Caco-2 (cell line): ENCODE measurements at places on chromosomes 4 and X. TPM values are rescaled to one million over a fixed set of nuclear protein-coding genes. Genes with fewer than 3 reads are reported as not detected.

- no peaks in the 10 kb centered on the region for H3K27me3 ChIP-seq
- H3K4me1 ChIP-seq = peaks cover 75% of the 10 kb centered on the region
- no peak overlapping the region for H3K4me3 ChIP-seq
- DNase-seq = peak; percentile 35
- H3K36me3 ChIP-seq = no peaks in the 10 kb centered on the region
- H3K27ac ChIP-seq = peak overlapping the region; percentile 73
Measured at GRCh38 chr4:94540476-94540875, 88.7 kb downstream of the PDLIM5 start.

DNA sequence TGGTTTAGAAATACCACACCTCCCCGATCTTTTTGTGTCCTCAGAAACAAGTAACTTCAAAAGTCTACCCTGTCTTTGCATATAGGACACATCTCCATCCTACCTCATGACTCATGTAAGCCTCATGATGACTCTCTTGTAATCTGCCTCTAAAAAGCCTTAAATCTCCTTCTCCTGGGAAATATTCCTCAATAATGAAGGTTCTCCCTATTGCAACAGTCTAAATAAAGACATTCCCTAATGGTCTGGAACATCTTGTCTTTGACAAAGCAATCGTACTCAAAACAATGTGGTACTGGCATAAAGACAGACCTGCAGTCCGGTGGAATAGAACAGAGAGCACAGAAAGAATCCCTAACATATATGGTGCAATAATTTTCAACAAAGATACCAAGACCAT is 257.7 kb downstream of the OPHN1 start:
- H3K36me3 ChIP-seq = no peaks in the 10 kb centered on the region
- no peaks in the 10 kb centered on the region for H3K4me1 ChIP-seq
- no peaks in the 10 kb centered on the region for H3K27me3 ChIP-seq

DNA sequence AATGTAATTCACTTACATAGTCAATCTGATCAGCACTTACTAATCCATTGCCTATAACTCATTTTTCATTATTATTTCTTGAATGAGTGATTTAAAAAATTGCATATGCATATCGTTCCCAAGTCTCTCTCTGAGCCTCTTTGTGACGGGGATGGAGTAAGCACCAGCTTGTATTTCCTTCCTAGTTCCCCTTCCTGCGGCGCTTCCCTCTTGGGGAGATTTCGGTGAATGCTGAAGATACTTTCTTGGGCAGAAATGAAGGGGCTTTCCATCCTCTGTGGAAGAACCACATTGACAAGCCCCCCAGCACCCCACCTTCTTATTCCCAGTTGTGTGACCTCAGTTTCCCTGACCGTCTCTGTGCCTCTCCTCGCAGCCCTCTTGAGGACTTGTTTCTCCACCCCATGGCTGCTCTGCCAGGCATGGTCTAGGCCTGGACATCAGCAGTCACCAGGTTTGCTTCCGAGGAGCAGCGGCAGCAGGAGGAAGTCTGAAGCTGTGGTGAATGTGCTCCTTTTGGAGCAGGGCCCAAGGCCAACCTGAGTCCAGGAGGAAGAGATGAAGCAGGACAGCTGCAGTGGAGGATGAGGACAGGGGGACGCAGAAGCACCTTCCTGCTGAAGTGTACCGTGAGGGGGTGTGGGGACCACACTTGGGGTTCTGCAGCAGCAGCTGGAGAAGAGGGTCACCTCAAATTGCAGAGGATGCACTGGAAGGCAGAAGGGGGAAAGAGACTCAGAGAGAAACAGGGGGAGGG is 124.9 kb downstream of the IRF2 start:
- DNase-seq = no peak
- no peaks in the 10 kb centered on the region for H3K27me3 ChIP-seq
- H3K36me3 ChIP-seq = no peaks in the 10 kb centered on the region
- peaks cover 36% of the 10 kb centered on the region for H3K4me1 ChIP-seq
- peak overlapping the region; percentile 94 for H3K27ac ChIP-seq

GRCh38 chr4:24395937-24396336 is 188.4 kb downstream of the DHX15 start:
- 0 out of 2 replicates have a peak, but pooled peaks cover 4% of the 10 kb centered on the region for H3K4me1 ChIP-seq
- DNase-seq = peak; percentile 3
- H3K4me3 ChIP-seq = no peak overlapping the region
- no peaks in the 10 kb centered on the region for H3K36me3 ChIP-seq
- H3K27ac ChIP-seq = no peak overlapping the region

DNA sequence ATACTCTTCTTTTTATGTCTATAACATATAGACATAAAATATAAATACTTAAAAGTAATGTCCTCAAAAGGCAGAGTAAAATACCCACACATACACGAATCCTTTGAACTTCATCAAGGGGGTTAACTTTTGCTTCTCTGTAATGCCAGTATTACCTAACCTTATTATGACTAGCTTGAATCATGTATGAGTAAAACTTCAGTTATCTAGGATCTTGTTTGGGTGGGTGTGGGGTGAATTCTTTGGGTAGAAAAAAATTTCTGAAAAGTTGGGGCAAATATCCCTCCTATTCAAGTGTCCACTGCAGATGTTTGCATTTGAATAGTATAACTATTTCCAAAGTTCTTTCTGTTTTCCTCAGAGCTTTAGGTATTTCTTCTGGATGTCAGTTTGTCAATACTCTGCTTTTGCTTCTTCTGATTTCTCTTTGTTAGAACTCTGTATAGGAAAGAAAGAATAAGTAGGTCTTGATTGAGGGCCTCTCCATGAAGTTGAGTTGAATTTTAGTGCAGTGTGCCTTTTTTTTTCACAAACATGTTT is 173.8 kb downstream of the ADGRL3 start:
- H3K4me1 ChIP-seq = peaks cover 8% of the 10 kb centered on the region; the same call in 1 of the 2 replicates
- no peak overlapping the region for H3K27ac ChIP-seq
- no peaks in the 10 kb centered on the region for H3K36me3 ChIP-seq
- H3K27me3 ChIP-seq = no peaks in the 10 kb centered on the region

The GPAT3 gene
- total RNA-seq = 4.6 and 5.0 TPM in 2 replicates

The MAGEB10 gene
- not detected in 2 replicates for total RNA-seq

GRCh38 chrX:101677028-101677427 is 17.4 kb upstream of the ARMCX2 start:
- H3K4me3 ChIP-seq = no peak overlapping the region
- no peak for DNase-seq
- no peaks in the 10 kb centered on the region for H3K4me1 ChIP-seq
- no peaks in the 10 kb centered on the region for H3K27me3 ChIP-seq
- H3K36me3 ChIP-seq = no peaks in the 10 kb centered on the region
- no peak overlapping the region for H3K27ac ChIP-seq

DNA sequence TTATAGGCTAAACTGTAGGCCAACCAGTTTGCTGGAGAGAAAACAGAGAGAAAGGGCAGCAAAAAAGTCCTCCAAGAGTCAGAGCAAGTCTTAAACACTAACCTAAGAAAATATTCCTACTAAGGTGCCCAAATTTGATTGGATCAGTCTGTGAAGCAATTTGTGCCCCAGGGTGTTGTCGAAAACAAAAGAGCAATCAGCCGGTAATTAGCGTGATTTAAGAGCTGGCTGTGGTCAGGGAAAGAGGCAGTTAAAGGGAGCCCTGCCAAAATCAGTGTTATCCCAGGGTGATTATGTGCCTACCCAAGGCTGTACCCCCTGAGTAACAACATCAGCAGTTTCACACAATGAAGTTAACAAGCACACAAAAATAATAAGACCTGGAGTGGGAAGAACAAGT is 6.4 kb upstream of the BRWD3 start:
- no peaks in the 10 kb centered on the region for H3K27me3 ChIP-seq
- H3K4me1 ChIP-seq = no peaks in the 10 kb centered on the region
- DNase-seq = no peak
- H3K4me3 ChIP-seq = no peak overlapping the region
- no peak overlapping the region for H3K27ac ChIP-seq

DNA sequence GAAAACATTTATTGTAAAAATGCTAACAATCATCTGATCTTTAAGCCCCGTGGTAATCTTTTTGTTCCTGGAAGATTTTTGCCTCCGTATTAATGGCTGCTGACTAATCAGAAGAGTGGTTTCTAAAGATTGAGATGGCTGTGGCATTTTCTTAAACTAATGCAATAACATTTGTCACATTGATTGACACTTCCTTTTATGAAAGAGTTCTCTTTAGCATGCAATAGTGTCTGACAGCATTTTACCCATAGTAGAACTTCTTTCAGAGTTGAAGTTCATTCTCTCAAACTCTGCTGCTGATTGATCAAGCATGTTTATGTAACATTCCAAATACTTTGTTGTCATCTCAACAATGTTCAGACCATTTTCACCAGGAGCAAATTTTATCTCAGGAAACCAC is 26.8 kb upstream of the UGT2B4 start:
- no peaks in the 10 kb centered on the region for H3K27me3 ChIP-seq
- H3K27ac ChIP-seq = no peak overlapping the region
- no peak for DNase-seq
- no peak overlapping the region for H3K4me3 ChIP-seq

DNA sequence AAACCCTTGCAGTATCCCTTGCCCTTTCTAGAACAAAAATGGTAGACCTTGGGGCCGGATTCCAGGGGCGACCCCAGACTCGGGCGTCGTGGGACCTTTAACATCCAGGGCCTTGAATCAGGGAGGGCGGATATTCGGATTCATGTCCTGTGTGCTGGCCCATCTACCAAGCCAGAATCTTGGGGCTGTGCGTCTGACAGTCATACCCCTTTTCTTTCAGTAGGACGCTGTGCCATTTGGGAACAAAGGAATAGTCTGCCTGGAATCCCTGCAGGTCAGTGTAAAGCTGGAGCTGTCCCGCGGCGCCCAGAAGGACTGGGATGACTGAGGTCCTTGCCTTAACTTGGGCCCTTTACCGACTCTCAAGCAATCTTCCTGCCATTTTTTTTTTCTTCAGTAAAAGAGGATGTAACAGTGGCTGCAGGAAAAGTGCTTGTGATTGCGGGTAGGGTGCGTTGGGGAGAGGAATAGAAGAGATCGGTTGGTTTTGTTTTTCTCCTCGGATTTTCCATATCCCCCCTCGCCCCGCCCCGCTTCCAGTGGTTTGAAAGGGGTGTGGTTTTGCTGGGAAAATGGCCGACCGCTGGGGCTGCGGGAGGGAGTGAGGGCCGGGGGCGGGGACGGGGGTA is 518 bp downstream of the ARMCX1 start:
- H3K4me1 ChIP-seq = no peaks in the 10 kb centered on the region
- H3K36me3 ChIP-seq = no peaks in the 10 kb centered on the region
- H3K27me3 ChIP-seq = no peaks in the 10 kb centered on the region

The ARHGAP4 gene
- total RNA-seq = 13.0 and 15.7 TPM in 2 replicates

The FGF5 gene
- not detected in 2 replicates for total RNA-seq

The TRO gene
- total RNA-seq = not detected in 2 replicates

DNA sequence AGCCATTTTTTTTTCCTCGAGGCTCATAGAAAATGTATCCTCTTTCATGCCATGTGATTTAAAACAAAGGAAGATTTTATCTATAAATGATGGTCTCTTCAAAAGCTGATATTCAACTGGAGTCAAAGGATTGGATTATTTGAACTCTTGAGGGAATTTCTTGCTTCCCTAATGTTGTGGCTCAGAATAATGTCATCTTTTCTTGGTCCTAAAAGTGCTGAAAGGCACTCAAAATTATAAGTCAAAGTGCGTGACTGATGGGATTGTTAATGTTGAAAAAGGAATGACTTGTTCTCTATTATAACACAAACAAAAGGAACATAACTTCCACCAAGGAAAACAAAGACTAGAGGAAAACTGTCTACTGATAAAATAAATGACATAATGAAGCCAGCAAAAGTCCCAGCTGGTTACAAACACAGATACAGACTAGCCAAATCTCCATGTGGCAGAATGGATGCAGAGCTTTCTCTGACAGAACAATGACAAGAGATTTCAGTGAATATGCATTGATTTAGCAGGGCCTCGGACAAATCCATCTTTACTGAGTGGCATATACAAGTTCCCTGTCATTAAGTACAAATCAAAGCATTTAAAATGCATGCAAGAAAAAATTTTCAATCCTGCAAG is 552.6 kb downstream of the GBA3 start:
- H3K4me1 ChIP-seq = no peaks in the 10 kb centered on the region
- H3K27me3 ChIP-seq = no peaks in the 10 kb centered on the region
- no peak for DNase-seq
- no peaks in the 10 kb centered on the region for H3K36me3 ChIP-seq

The PCDH11X gene
- 0.07 TPM in 1 of 2 replicates, not detected in the other for total RNA-seq

The TMEM35A gene
- total RNA-seq = not detected in 2 replicates

DNA sequence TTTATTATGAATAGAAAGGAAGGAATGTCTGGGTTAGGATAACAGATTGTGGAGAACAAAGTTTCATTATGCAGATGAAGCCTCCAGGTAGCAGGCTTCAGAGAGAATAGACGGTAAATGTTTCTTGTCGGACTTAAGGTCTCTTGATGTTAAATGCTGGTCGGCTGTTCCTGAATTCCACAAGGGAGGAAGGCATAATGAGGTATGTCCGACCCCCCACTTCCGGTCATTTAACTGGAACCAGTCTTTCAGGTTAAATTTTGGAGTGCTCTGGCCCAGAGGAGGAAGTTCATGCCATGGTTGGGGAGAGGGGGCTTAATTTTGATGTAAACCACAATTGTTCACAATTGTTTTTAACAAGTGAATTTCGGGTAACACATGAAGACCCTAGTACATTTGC is 158.1 kb upstream of the VCX3A start:
- H3K27me3 ChIP-seq = no peaks in the 10 kb centered on the region
- no peak for DNase-seq
- no peaks in the 10 kb centered on the region for H3K4me1 ChIP-seq
- H3K27ac ChIP-seq = no peak overlapping the region

DNA sequence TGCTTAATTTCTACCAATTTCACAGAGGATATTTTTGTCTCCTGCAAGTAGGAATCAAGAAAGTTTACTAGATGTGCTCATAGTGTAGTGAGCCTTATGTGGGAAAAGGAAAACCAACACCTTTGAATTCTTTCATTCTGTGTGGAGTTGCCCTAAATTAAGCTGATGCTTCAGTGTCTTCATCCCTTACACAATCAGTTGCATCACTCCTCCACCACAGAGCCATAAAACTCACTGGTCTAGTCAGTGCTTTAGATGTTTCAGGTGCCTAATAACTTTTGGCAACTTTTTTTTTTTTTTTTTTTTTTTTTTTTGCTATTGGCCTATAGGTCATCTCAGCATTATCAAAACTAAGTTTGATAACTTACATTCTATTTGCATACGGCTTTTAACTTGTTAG is 41.5 kb downstream of the HHIP start:
- DNase-seq = no peak
- no peak overlapping the region for H3K4me3 ChIP-seq
- H3K27ac ChIP-seq = no peak overlapping the region
- no peaks in the 10 kb centered on the region for H3K4me1 ChIP-seq
- H3K36me3 ChIP-seq = no peaks in the 10 kb centered on the region

GRCh38 chrX:43661521-43662240 is 5.6 kb downstream of the MAOA start:
- no peaks in the 10 kb centered on the region for H3K27me3 ChIP-seq
- H3K4me3 ChIP-seq = no peak overlapping the region
- no peaks in the 10 kb centered on the region for H3K36me3 ChIP-seq

- H3K27me3 ChIP-seq = no peaks in the 10 kb centered on the region
- no peaks in the 10 kb centered on the region for H3K4me1 ChIP-seq
- H3K4me3 ChIP-seq = no peak overlapping the region
- H3K36me3 ChIP-seq = no peaks in the 10 kb centered on the region
Measured at GRCh38 chr4:47786958-47787370, 50.9 kb downstream of the CORIN start.
